Activated T-helper 1 cell treated with anti-CD3 and anti-CD28 coated beads, Interleukin-12 subunit alpha, Interleukin-12 subunit beta, Interleukin-2, Interleukin-4 antibody, amounts not matched to agents 30 ng/mL and 10 ng/mL and 1 ng/mL, durations not matched to agents 14 hours and 24 hours and 36 hours (primary cell): ENCODE measurements at places on chromosomes 11 and 22. TPM values are rescaled to one million over a fixed set of nuclear protein-coding genes. Genes with fewer than 3 reads are reported as not detected.

Gene HIRA
- total RNA-seq, result 44.2 and 46.0 TPM in 2 replicates

Gene RIC3
- 4.7 and 7.4 TPM in 2 replicates for total RNA-seq

- no peaks in the 10 kb centered on the region for H3K4me1 ChIP-seq
- no peak overlapping the region for H3K4me3 ChIP-seq
- H3K36me3 ChIP-seq, result no peaks in the 10 kb centered on the region
Observed at GRCh38 chr11:64101461-64101860, 64.5 kb downstream of the MACROD1 start.

Gene MRGPRE
- total RNA-seq, result not detected in 2 replicates

DNA sequence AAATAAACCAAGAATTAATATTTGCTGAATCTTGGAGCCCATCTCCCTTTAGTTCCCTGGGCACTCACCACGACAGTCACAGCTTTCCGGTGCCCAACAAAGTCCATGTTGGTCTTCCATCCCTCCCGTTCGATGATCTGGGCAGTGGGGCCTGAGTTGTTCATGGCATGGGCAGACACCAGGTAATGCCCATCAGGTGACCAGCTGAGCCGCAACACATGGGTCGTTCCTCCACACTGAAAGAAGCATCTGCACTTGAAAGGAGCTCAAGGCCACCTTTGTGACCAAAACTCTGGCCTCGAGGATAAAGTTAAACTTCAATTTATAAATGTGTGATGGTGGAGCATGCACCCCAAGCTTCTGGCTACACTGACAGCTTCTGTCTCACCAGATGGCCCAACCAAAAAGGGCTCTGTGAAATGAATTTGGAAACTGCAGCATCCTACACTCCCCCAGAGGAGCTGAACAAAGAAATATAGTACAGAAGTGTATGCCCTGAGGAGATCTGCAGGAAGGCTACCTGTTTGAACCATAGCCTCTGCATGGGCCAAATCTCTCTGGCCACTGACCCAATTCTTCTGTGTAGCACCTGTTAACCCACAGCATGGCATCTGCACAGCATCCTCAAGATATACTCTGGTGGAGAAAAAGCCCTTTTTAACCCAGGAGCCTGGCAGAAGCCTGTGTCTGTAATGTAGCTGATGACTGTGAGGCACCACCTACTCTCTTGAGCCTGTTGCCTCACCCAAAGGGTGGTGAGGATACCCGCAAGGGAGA is 37.1 kb downstream of the HIRA start:
- H3K4me1 ChIP-seq, result no peaks in the 10 kb centered on the region
- DNase-seq, result no peak
- H3K36me3 ChIP-seq, result peaks cover 35% of the 10 kb centered on the region
- H3K4me3 ChIP-seq, result no peak overlapping the region
- H3K27ac ChIP-seq, result no peak overlapping the region
- H3K27me3 ChIP-seq, result no peaks in the 10 kb centered on the region

Gene OR10W1
- total RNA-seq, result not detected in 2 replicates

DNA sequence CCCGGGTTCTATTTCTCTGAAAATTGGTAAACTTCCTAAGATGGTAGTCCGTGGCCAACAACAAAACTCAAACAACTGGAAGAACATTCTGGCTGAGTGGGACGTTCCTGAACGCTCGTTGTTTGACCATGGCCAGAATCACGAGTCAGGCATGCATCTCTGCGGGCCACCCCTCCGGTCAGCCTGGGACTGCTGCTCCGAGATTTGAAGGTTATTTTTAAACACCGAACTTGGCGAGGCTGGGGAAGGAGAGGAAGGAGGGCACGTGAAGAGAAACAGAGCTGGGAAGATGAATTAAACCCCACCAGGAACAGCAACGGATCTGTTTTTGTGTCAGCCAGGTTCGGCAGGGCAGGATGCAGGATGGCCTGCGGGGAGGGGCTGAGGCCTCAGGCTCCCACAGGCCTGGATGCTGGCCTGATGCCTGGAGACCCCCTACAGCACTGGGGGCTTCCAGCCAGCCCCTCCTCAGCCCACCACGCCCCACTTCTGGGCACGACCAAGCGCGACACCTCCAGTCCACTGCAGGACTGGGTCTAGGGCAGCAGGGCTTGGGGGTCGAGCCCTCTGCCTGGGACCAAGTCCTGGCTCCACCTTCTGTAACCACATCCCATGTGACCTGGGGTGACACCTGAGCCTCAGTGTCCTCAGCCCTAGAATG is 5.1 kb downstream of the SHISAL1 start:
- no peak overlapping the region for H3K27ac ChIP-seq
- peaks cover 2% of the 10 kb centered on the region for H3K27me3 ChIP-seq
- H3K4me1 ChIP-seq, result no peaks in the 10 kb centered on the region
- DNase-seq, result no peak
- no peaks in the 10 kb centered on the region for H3K36me3 ChIP-seq

DNA sequence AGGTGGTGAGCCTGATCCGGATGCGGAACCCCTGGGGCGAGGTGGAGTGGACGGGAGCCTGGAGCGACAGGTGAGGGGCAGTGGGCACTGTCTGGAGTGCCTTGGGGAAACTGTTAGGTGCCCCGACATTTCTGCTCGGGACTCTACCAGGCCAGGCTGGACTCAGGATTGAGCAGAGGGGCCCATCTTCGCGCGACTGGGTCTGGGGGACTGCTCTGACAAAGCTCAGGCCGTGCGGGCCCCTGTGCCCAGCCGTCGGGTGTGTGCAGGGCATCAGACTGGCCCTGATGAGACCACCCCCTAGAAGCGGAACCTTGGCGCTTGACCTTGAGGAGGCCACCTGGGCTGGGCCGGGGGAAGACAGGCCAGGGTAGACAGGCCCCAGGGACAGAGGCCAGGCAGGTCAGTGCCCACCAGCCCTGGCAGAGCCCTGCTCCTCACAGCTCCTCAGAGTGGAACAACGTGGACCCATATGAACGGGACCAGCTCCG is 6.3 kb downstream of the CAPN1 start:
- no peak for DNase-seq
- no peaks in the 10 kb centered on the region for H3K27me3 ChIP-seq
- no peaks in the 10 kb centered on the region for H3K4me1 ChIP-seq
- peaks cover 34% of the 10 kb centered on the region for H3K36me3 ChIP-seq
- H3K4me3 ChIP-seq, result no peak overlapping the region

Gene C11orf97
- not detected in 2 replicates for total RNA-seq

- no peaks in the 10 kb centered on the region for H3K4me1 ChIP-seq
- no peak overlapping the region for H3K4me3 ChIP-seq
- DNase-seq, result no peak
- H3K36me3 ChIP-seq, result no peaks in the 10 kb centered on the region
- no peak overlapping the region for H3K27ac ChIP-seq
Observed at GRCh38 chr22:32565002-32565339, 90.4 kb downstream of the FBXO7 start.

DNA sequence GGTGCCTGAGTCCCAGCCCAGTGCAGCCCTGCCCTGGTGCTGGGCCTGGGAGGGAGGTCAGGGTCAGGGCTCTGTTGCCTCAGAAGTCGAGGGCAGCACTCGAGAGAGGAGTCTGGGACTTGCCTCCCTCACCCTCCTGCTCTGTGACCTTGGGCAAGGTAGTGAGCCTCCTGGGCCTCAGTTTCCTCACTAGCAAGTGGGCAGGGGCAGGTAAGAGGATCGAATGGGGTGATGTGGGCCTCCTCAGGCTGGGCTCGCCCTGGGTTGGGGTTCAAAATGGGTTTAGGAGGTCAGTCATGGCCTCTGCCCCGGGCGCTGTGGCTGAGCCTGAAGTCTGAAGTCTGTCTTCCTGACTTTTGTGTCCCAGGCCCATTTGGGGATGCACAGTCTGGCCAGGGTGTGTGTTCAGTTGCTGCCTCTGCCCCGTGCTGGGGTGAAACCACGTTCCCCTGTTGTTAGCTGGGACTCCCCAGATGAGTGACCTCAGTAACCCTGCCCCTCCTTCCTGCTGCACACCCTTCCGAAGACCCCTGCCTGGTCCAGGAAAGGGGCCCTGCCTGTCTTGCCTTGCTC is 40.9 kb upstream of the CELSR1 start:
- H3K36me3 ChIP-seq, result peaks cover 7% of the 10 kb centered on the region
- H3K27me3 ChIP-seq, result no peaks in the 10 kb centered on the region
- no peak for DNase-seq
- peak overlapping the region; percentile 63 for H3K27ac ChIP-seq

DNA sequence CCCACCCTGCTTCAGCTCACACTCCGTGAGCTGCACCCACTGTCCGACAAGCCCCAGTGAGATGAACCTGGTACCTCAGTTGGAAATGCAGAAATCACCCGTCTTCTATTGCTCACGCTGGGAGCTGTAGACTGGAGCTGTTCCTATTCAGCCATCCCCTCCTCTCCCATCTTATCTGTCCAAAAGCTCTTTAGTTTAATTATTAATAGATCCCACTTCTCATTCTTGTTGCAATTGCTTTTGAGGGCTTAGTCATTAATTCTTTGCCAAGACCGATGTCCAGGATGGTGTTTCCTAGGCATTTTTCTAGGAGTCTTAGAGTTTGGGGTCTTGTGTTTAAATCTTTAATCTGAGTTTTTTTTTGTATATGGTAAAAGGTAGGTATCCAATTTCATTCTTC is 116.8 kb downstream of the TRIM44 start:
- H3K27ac ChIP-seq, result no peak overlapping the region
- no peak overlapping the region for H3K4me3 ChIP-seq
- H3K36me3 ChIP-seq, result no peaks in the 10 kb centered on the region

- no peaks in the 10 kb centered on the region for H3K36me3 ChIP-seq
- no peak overlapping the region for H3K27ac ChIP-seq
- no peak for DNase-seq
- peaks cover 14% of the 10 kb centered on the region for H3K4me1 ChIP-seq
- H3K4me3 ChIP-seq, result no peak overlapping the region
- H3K27me3 ChIP-seq, result peaks cover 6% of the 10 kb centered on the region
Observed at GRCh38 chr11:36150986-36151385, 138.2 kb downstream of the COMMD9 start.

Gene GLYAT
- not detected in 2 replicates for total RNA-seq

Gene BEST1
- total RNA-seq, result 0.29 TPM in 1 of 2 replicates, not detected in the other

GRCh38 chr11:58471892-58472291 is 29.9 kb upstream of the OR5B12 start:
- H3K36me3 ChIP-seq, result peaks cover 2% of the 10 kb centered on the region
- peaks cover 1% of the 10 kb centered on the region for H3K27me3 ChIP-seq
- DNase-seq, result no peak
- no peak overlapping the region for H3K4me3 ChIP-seq

DNA sequence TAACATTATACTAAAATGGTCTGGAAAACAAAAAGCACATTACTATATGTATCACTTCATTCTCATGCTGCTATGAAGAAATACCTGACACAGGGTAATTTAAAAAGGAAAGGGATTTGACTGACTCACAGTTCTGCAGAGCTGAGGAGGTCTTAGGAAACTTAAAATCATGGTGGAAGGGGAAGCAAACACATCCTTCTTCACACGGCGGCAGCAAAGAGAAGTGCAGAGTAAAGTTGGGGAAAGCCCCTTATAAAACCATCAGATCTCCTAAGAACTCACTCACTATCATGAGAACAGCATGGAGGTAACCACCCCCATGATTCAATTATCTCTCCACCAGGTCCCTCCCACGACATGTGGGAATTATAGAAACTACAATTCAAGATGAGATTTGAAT is 60.0 kb downstream of the FAM181B start:
- no peaks in the 10 kb centered on the region for H3K36me3 ChIP-seq
- no peak overlapping the region for H3K4me3 ChIP-seq
- H3K4me1 ChIP-seq, result no peaks in the 10 kb centered on the region
- H3K27me3 ChIP-seq, result peaks cover 12% of the 10 kb centered on the region

GRCh38 chr22:37320726-37321677 is 38.7 kb downstream of the CYTH4 start:
- H3K4me3 ChIP-seq, result no peak overlapping the region
- H3K27me3 ChIP-seq, result peaks cover 47% of the 10 kb centered on the region
- H3K4me1 ChIP-seq, result peaks cover 12% of the 10 kb centered on the region
- DNase-seq, result no peak

- H3K27me3 ChIP-seq, result no peaks in the 10 kb centered on the region
- H3K4me3 ChIP-seq, result no peak overlapping the region
- DNase-seq, result no peak
- no peak overlapping the region for H3K27ac ChIP-seq
Observed at GRCh38 chr11:102573851-102574250, 43.3 kb upstream of the MMP7 start.

Gene C22orf31
- not detected in 2 replicates for total RNA-seq

DNA sequence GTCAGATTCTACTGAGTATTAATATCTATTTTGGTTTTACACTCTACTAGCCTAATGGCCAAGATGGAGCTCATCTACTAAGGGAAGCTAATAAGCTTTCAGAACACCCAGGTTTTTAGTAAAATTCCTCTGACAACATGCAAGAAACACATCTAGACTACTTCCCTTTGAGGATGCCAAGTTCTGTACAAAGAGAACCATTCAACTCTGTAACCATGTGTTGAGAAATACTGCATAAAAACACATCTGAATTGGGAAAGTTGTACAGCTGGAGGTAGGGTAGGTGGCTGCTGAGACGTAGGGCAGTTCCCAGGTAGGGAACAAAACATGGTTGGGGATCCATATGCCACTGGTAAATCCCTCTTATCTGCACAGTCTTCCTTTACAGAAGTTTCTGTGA is 66.2 kb downstream of the SC5D start:
- no peak for DNase-seq
- no peak overlapping the region for H3K27ac ChIP-seq
- no peak overlapping the region for H3K4me3 ChIP-seq
- H3K27me3 ChIP-seq, result no peaks in the 10 kb centered on the region

GRCh38 chr22:30754971-30755758 is 60.5 kb downstream of the OSBP2 start:
- H3K27me3 ChIP-seq, result peaks cover 4% of the 10 kb centered on the region
- H3K4me1 ChIP-seq, result peaks cover 11% of the 10 kb centered on the region
- peak overlapping the region; percentile 29 for H3K27ac ChIP-seq
- no peak overlapping the region for H3K4me3 ChIP-seq
- no peaks in the 10 kb centered on the region for H3K36me3 ChIP-seq
- peak; percentile 45 for DNase-seq

DNA sequence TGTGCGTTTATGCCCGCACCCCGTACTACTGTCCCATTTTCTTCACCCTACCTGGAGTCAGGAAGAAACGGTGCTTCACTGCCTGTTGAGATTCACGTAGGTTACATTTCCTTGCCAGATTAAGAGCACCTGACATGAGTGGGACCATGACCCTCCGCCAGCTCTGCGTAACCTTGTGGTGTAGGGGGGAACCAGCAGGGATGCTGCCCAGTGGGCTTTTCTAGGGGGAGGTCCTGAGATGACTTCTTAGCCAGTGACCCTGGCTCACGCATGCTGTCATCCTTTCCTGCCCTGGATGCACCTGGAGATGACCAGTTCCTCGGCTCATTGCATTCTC is 967 bp upstream of the ARVCF start:
- DNase-seq, result no peak
- H3K27ac ChIP-seq, result no peak overlapping the region
- H3K4me1 ChIP-seq, result peaks cover 21% of the 10 kb centered on the region
- no peaks in the 10 kb centered on the region for H3K36me3 ChIP-seq
- H3K27me3 ChIP-seq, result peaks cover 32% of the 10 kb centered on the region
- peak overlapping the region; percentile 84 for H3K4me3 ChIP-seq

- H3K4me1 ChIP-seq, result peaks cover 2% of the 10 kb centered on the region
- no peak overlapping the region for H3K4me3 ChIP-seq
- H3K36me3 ChIP-seq, result no peaks in the 10 kb centered on the region
- DNase-seq, result no peak
- H3K27me3 ChIP-seq, result no peaks in the 10 kb centered on the region
Observed at GRCh38 chr11:66950112-66950535, 8.1 kb downstream of the PC start.

Gene CCDC116
- total RNA-seq, result 0.54 and 0.73 TPM in 2 replicates
